Activated CD8-positive, alpha-beta memory T cell treated with anti-CD3 and anti-CD28 coated beads for 1 hour (primary cell): ENCODE measurements at places on chromosomes 5 and 9.

DNA sequence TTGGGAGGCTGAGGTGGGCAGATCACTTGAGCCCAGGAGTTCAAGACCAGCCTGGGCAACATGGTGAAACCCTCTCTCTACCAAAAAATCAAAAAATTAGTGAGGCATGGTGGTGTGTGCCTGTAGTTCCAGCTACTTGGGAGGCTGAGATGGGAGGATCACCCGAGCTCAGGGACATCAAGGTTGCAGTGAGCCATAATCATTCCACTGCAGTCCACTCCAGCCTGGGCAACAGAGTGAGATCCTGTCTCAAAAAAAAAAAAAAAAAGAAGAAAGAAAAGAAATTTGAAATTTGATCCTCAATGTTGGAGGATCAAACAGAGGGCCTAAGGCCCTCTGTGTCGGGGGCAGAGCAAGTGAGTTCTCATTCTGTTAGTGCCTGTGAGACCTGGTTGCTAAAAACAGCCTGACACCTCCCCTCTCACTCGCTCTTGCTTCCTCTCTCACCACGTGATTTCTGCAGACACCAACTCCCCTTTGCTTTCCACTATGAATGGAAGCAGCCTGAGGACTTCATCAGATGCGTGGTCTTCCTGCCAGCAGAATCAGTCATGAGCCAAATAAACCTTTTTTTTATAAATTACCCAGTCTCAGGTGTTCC, 8.4 kb upstream of the GOLPH3 start:
- no peak for DNase-seq

DNA sequence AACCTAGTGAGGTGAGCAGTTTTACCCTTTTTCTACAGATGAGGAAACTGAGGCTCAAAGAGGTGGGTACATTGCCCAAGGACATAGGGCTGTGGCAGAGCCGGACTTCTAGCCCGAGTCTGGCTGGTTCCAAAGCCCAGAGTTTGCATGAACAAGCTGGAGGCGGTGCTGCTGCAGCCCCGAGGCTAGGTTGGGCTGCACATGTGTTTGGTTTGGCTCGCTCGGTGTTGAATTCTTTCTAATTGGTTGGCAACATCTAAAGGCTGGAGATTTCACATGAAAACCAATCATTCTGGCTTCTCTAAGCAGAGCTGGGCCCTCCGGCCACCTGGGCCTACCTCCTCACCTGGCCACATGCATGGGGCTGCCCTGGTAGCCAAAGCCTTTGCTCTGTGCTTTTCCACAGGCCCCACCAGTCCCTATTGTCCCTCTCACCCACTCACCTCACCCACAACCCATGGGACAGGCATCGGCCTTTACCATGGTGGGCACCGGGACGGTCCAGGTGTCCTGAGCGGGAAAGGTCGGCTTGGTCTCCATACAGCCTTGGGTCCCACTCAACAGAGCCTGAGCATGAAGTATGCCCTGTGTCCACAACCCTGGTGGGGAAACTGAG, 262.3 kb downstream of the NSG2 start:
- DNase-seq = no peak

DNA sequence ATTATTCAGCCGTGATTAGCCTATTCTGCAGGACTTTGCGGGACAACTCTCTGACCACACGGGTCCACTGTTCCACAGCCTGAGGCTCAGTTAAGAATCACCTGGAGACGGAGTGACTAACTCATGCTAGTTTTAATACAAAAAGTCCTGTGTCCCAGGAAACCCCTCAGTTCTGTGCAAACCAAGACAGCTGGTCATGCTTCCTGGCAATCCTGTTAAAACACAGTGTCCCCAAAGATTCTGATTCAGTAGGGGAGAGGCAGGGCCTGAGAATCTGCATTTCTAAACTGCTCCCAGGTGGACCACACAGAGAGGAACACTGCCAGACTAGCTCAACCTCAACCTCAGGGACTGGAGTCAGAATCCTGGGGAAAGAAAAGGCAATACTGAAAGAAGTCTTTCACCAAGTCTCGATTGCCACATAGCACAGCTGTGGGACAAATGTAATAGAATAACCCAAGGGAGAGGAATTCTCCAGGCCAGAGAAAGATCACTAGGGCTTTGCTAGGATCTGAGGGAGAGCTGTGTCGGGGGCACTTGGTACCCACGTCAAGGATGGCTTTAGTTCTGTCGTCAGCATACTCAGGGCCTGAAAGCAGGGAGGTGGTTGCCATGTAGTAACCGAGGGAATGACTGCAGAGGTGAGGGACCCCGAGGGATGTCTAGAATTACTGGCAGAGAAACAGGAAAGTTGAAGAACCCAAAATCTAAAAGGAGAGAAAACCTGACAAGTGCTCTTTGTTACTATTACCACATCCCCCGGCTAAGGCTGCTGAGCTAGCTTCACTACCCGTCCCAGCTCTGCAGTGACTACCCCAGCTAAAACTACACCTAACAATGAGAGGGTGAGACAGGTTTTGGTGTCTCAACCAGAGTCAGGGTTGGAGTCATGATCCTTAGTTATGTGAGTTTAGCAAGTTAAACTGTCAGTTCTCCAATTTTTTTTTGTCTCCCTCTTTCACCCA, 8.6 kb downstream of the SUSD1 start:
- DNase-seq = no peak

- no peak for DNase-seq
Measured at GRCh38 chr9:105693435-105694189, 729 bp upstream of the TMEM38B start.

DNA sequence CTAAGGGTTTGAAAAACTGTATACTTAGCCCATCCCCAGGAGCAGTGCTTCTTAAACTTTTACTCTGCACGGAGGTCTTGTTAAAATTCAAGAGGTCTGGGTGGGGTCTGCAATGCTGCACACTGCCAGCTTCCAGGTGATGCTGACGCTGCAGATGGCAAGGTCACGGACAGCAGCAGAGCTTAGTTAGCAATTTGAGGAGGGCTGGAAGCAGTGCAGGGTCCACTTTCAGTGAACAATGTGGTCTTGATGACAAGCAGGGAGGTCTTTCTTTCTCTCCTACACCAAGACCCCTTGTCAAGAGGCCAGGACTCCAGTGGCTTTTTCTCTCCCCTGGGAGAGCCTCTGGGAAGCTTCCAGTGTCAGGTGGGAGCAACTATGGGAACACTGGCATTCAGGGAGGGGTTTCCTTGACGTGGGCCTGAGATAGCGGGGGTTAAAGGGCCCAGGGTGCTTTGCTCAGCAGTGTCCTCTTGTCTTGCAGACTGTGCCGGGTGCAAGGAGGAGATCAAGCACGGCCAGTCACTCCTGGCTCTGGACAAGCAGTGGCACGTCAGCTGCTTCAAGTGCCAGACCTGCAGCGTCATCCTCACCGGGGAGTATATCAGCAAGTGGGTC, 65.0 kb upstream of the AFAP1L1 start:
- DNase-seq = no peak
